ENCODE measurements at places on chromosomes 7 and 10. TPM values are rescaled to one million over a fixed set of nuclear protein-coding genes. Genes with fewer than 3 reads are reported as not detected.

DNA sequence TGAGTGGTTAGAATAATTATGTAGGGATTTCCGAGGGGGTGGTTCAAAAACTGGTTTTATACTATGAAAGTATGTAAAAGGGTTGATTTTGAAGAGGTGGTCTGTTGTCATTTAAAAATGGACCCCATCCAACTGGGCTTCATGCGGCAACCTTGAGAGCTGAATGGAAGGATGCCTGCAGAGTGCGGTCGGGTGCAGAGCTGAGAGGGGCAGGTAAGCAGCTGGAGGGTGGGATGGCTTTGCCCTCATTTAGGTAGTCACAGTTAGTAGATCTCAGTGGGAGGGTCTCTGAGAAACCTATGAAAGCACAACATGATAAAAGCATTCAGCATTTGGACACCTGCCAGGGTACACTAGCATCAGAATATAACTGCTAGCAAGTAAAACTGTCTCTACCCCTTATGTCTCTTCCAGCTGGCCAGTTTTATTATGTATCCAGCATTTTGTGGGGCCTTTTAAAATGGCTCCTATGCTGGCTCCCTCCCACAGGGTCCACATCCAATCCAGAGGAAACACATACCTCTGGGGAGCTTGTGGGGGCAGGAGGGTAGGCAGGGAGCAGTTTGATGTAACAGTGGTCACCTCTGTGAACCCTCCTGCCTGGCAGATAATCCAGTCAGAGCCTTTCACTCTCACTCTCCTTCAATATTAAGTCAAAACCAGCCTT lies 75.9 kb upstream of the MAGI2 start:
- no peak for DNase-seq

Gene PPP1R3C
- polyA plus RNA-seq = 34.0 TPM

- DNase-seq = no peak
Measured at GRCh38 chr10:89144836-89145235, 62.3 kb downstream of the CH25H start.

Gene FGFBP3
- 2.9 TPM for polyA plus RNA-seq

Gene FZD1
- 57.8 TPM for polyA plus RNA-seq

- DNase-seq = no peak
Measured at GRCh38 chr7:107902381-107902780, 11.4 kb downstream of the DLD start.
